ENCODE measurements at places on chromosomes 11 and 22.

GRCh38 chr11:112533682-112534081 is 273.0 kb upstream of the PLET1 start:
- DNase-seq: no peak

GRCh38 chr22:44493206-44493605 is 4.8 kb downstream of the RTL6 start:
- no peak for DNase-seq

DNA sequence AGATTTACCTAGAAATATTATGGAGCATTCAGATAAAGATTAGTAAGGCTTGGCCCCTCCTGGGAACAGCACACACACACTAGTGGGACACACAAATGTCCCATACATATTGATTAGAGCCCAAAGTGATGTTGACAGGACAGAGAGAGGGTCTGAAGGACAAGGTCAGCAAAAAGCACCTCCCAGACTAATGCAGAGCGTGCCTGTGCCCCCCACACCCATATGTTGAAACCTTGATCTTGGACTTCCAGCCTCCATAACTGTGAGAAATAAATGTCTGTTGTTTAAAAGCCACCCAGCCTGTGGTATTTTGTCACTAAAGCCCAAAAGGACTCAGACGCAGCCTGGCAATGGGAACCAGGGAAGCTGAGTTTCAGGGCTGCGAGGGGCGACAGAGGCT is 27.6 kb downstream of the LRFN4 start:
- DNase-seq: no peak

DNA sequence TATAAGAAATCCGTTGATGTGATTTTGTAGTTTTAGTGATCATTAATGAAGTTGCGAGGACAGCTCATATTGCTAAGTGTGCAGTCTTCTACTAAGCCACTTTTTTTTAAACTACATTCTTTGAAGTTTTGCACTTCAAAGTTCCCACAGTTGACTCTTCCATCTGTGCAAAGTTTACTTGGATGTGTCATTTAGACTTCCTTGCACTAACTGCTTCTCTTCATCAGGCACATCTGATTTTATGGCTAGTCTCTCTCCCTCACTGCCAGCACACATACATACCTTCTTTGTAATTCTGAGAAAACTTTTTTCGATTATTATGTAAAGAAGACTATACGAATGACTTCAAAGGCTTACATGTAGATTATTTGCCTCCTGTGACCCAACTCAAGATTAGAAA is 250.0 kb downstream of the DYNC2H1 start:
- DNase-seq: no peak

Data from GM12864 (cell line).